Stimulated activated CD4-positive, alpha-beta T cell treated with anti-CD3 and anti-CD28 coated beads, Interleukin-15, amount 100 ng/mL, for 24 hours (primary cell): ENCODE measurements at places on chromosomes 3 and 15.
A peak's percentile ranks its signal among the peaks of the same experiment; 100 is the strongest.

- no peak for DNase-seq
Measured at GRCh38 chr3:129485721-129486663, 42.4 kb upstream of the RHO start.

DNA sequence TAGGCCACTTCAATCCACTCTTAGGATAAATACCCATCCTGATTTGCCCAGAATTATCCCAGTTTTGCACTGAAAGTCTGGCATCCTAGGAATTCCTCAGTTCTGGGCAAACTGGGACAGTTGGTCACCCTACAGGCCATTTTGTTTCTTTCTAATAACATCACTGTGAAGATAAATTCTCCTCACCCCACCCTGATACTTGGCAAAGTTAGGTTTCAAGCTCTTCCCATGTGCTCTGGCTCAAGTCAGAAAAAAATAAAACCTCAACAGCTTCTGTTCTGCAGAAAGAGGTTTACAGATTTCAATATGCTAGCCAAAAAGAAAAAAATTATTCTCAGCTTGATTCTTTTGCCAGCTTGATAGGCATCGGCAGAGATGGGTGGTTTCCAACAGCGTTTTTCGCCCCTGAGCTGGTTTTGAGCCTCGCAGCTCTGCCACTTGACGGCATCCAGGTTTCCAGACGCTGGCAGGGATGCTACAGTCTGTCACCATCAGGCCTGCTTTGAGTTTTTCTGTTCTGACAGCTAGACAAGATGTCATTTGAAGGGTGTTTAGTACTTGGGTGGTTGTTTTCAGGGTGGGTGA, 171.4 kb downstream of the SSR3 start:
- no peak for DNase-seq

DNA sequence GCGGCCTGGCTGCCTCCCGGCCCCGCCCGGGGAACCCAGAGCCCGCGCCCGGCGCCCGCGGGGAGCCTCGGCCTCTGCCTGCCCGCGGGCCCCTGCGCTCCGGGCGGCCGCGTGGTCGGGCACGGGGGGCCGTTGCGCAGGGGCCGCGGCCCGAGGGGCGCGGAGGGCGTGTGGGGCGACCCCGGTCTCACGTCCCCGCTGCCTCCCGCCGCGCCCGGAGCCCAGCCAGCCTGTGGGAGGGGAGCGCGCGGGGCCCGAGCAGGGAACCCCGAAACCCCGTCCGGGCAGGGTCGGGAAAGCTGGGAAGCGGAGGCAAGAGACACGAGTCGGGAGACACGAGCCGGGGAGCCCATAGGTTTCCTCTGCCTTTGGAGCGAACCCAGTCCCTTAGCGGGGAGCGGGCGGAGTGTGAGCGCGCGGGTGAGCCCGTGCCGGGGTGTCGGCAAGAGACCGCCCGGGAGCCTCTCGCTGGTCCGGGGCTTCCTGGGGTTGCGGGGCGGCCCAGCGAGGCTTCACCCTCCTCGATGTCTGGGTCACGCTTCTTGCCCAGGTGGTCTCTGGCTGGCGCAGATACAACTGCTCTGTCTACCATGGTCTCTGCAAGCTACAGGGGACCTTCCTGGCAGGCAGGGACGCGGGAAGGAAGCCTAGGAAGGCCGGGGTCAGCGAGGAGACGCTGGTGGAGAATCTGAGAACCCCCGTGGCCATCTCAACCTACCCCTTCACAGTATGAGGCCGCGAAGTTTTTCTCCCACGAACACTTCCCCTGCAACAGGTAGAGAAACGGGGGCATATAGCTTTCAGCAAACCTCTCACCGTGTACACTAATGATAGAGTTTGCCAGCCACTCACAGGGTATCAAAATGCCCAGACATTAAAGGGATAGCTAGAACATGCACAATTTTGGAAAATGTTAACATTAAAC, 586 bp downstream of the LRRK1 start:
- DNase-seq = peak; percentile 42

DNA sequence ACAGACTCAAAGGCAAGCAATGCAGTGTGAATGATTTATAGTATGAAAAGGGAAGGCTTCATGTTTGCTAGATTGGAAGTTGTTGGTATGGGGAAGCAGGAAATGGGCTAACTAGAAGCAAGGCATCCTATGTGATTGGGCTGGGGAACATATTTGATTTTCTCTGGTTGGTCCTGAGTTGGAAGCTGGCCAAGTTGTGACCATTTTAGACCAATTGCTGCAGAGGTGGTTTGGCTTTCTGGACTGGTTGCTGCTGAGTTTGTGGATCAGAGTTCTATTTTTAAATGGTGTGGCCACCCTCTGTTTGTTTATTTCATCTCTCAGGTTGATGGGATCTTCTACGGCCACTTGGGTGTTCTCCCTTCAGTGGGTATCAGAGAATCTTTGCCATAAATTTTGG, 39.7 kb downstream of the NUDT16 start:
- DNase-seq = no peak

- DNase-seq = no peak
Measured at GRCh38 chr15:80155001-80155377, 2.2 kb downstream of the FAH start.

DNA sequence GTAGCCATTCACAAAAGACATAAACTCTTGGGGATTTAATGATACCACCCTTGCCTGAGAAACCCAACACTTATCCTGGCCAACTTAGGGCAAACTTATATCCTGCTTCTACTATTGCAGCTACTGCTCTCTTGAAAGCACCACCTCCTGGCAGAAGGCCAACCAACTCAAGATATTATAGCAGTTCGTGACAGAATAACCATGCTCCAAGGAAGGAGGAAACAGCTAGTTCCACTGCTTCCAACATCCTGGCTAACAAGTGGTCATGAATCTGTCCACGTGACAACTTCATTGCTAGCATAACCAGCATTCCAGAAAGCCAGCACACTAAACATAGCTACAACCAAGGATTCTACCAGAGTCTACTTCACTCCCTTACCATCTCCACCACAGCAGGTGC, 1037.5 kb downstream of the TBL1XR1 start:
- DNase-seq = no peak

- DNase-seq = no peak
Measured at GRCh38 chr3:23533596-23533995, 272.2 kb upstream of the UBE2E1 start.

- no peak for DNase-seq
Measured at GRCh38 chr15:42151736-42152135, 4.7 kb downstream of the PLA2G4F start.

- DNase-seq = no peak
Measured at GRCh38 chr3:42459151-42459550, 43.3 kb upstream of the VIPR1 start.

- DNase-seq = no peak
Measured at GRCh38 chr15:90459368-90459767, 70.4 kb upstream of the CRTC3 start.

DNA sequence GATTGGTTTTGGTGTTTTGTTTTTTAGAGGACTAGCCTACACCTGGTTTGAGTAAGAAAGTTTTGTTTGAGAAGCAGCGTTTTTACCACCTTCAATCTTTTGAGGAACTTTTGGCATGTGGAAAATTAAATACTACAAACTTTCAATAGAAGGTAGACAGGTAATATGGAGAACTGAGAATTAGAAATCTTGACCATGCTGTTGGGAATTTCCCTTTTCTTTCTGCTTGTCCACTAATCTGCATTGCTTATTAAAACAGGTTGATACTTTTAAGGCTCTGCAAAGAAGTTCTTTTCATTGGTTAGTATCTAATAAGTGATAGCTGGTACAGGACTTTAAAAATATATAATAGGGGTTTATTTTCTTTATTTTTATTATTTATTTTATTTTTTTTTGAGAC, 31.9 kb downstream of the UBE2E1 start:
- no peak for DNase-seq

DNA sequence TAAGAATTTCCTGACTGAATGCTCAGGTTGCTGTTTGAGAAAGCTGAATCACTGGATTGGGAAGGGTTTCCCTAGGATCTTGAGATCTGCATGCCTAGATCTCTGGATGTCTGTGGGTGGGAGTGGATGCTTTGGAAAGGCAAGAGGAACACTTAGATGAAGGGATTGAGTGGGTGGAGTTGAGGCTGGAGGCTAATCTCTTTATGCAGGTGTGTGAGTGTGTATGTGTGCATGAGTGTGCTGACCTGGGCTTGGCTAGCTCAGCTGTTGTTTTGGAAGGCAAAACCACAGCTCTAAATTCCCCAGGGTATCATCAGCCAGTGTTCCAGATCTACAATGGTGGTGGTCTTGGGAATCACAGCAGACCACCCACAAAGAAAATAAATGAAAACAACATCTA, 60.5 kb downstream of the CLDN1 start:
- DNase-seq = no peak
